CD4-positive, CD25-positive, alpha-beta regulatory T cell (primary cell): ENCODE measurements at places on chromosomes 7 and 10. TPM values are rescaled to one million over a fixed set of nuclear protein-coding genes. Genes with fewer than 3 reads are reported as not detected.

GRCh38 chr7:134154581-134155130 lies 27.5 kb downstream of the LRGUK start:
- DNase-seq, result no peak

DNA sequence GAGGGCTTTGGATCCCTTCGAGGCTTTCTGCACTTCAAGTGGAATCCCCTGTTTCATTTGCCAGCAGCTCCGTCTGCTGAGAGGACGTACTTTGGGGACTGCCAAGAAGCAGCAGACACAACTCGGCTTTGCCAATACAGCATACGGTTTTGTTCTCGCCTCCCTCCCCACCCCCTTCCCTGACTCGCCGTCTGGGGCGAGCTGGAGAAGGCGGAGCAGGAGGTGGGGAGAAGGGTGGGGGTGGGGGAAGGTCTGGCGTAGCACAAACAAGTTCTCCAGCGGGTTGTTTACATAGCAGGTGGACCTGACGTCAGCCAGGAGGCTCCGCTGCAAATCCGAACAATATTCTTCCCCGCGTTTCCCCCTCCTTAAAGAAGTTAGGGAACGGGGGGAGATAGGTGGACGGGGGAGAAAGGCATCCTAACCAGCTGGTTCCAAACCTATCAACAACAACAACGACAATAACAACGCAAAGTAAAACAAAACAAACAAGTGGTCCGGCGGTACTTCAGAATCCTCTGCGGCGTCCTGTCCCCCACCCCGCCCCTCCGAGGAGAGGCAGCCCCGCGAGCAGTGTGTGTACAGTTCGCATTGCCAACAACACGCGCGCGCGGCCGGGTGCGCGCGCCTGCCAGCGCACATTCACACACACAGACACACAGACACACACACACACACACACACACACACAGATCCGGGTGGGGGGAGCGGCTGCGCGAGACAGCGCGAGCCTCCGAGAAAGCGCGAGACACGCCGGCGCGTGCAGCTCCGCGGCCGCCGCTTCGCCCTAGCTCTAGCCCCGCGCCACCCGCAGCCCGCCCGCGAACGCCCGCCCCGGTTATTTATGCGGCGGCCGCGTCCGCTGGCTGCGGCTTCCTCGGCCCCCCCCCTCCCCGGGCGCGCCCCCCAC lies 167.0 kb upstream of the PPP1R3A start:
- DNase-seq, result no peak

- no peak for DNase-seq
These were observed 3.7 kb downstream of the VIM start for GRCh38 chr10:17231788-17232187.

SLC39A12 gene
- polyA plus RNA-seq, result not detected

COL1A2 gene
- not detected for polyA plus RNA-seq

MRPS33 gene
- polyA plus RNA-seq, result 96.4 TPM

DNA sequence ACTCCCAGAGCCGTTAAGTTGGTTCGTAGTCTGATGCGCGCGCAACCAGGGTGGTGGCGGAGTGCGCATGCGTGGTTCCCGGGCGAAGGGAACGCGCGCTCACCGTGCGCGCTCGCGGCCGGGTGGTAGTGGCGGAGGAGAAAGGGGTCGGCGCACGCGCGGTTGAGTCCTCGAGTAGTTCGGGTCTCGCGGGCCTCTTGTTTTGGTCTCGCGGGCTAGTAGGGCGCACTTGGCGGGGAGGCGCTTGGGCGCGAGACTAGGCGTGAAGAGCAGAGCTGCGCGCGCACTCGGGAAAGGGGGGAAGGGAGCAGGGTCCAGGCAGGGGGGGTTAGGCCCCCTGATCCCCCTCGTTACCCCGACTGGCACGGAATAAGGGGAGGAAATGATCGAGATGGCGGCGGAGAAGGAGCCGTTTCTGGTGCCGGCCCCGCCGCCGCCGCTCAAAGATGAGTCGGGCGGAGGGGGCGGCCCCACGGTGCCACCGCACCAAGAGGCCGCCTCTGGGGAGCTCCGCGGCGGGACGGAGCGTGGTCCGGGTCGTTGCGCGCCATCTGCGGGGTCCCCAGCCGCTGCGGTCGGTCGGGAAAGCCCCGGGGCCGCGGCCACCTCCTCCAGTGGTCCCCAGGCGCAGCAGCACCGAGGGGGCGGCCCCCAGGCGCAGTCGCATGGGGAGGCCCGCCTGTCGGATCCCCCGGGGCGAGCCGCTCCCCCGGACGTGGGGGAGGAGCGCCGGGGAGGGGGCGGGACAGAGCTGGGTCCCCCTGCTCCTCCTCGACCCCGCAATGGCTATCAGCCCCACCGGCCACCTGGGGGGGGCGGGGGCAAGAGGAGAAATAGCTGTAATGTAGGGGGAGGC lies at the start of gene MEPCE:
Gene MEPCE, plus strand, starts transcription at position 195 of the 856 bp plus-strand sequence. Its CDS starts 188 bp downstream, at position 383.
- peak; percentile 89 for DNase-seq

CALML5 gene
- polyA plus RNA-seq, result not detected

DNA sequence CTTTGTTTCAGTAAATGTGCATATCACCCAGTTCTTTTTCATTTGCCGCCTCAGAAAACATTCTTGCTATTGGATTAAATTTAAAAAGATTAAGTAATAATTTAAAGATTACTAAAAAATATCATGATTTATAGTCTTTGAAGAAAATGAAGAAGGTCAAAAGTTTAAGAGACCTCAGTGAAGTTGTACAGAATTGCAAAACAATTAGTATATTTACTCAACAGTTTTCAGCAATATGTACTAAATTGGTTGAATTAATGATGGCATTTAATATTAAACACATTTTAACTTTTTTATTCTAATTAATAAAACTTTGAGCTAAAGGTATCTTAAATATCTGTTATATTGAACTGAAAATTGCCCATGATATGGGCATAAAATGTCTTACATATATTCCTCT lies 49.9 kb upstream of the KLF6 start:
- DNase-seq, result no peak

DNA sequence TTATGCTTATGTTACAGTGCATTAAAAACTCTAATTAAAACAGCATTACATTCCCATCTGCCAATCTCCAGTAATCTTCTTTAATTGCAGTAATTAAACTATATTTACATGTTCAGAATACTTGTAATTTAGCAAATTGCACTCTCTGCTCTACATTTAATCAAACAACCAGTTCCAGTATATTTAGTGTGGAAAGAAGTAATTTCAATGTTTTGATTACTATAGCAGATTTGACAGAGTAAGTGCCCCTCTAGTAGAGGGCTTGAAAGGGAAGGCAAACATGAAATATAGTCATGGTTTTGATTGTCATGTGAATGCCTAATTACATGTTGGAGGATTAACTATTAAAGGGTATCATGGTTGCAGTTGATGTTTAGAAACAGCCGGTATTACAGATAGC lies 739.7 kb downstream of the AUTS2 start:
- DNase-seq, result no peak

- DNase-seq, result no peak
These were observed 237.3 kb upstream of the ZMIZ1 start for GRCh38 chr10:78831461-78831860.

GRCh38 chr7:46163246-46163645 lies 242.2 kb upstream of the IGFBP3 start:
- DNase-seq, result no peak

DNA sequence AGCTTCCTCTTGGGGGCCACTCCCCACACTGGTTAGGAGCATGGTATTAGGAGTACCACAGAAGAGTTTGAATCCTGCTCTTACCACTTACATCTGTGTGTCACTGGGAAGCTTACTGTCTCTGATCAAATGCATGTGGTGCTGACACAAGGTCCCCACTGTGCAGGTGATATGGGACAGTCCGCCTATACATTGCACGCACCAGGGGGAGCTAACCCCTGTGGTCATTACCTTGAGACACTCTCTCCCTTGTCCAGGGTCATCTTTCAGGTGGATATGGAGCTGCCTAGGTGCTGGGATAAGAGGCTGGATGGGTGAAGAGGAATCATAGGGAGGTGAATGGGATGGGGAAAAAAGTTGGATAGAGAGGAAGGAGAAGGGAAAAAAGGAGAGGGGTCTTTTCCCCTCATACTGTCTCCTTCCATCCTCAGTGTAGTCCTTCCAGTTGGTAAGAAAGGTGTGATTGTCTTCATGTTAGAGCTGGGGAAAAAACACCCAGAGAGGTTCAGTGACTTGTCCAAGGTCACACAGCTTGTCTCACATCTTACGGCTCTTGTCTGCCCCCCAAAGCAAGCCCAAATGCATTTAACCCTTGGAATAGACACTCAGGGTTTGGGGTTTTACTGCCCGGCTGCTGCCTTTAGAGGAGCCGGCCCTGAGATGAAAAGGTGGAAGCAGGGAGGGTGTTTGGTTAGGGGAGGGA lies 125.9 kb downstream of the CDH23 start:
- no peak for DNase-seq

LRRC17 gene
- not detected for polyA plus RNA-seq

- DNase-seq, result no peak
These were observed 9.7 kb upstream of the ADCY1 start for GRCh38 chr7:45564485-45564884.

HOGA1 gene
- not detected for polyA plus RNA-seq
